ENCODE measurements at places on chromosomes 7 and 10. TPM values are rescaled to one million over a fixed set of nuclear protein-coding genes. Genes with fewer than 3 reads are reported as not detected.

DNA sequence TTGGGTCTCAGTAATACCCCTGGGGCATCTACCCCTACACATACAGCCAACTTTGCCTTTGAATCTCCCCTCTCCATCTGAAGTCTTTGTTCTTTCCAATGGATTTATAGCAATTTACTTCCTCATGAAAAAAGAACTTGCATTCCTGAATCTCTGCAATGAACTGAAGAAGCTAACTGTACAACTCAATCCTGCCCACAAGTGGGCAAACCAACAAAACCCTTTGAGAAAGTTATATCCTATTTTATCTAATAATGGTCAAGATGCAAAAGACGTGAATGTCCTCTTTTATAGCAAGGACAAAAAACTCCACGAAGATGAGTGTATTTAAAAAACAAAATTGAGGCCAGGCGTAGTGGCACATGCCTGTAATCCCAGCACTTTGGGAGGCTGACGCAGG lies 991.3 kb downstream of the LRMDA start:
- DNase-seq = peak; percentile 20

GRCh38 chr10:84397735-84398144 lies 69.4 kb downstream of the CCSER2 start:
- DNase-seq = no peak

EIF5AL1 gene
- 0.63 TPM for total RNA-seq

- DNase-seq = no peak
Observed at GRCh38 chr7:81606078-81606863, 163.6 kb downstream of the HGF start.

DNA sequence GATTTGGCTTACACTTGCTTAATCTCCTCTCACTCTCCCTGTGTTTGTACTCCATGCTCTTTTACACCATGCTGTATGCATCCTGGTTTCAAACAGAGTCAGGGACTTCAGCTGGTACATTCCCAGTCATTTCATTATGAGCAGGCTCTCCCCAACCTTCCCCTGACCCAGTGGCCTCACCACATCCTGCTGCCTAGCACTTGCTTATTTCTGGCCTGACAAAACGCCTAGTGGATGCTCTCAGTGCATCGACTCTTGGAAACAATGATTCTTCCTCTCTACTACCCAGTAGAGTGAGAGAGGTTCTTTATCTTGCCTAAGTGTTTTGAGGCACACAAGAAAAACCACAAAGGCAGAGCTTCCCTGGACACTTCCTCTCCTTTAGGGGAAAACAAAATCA lies 63.4 kb downstream of the CAV1 start:
- DNase-seq = peak; percentile 97

SH2D4B gene
- total RNA-seq = not detected

MEPCE gene
- total RNA-seq = 63.9 TPM

- DNase-seq = no peak
Observed at GRCh38 chr10:46558392-46559185, 2.1 kb upstream of the GPRIN2 start.

SLC13A1 gene
- total RNA-seq = not detected

FOXP2 gene
- 0.71 TPM for total RNA-seq

- no peak for DNase-seq
Observed at GRCh38 chr7:76381814-76382213, 23.0 kb upstream of the YWHAG start.

GRCh38 chr7:48384180-48384752 lies 213.0 kb downstream of the ABCA13 start:
- DNase-seq = peak; percentile 49

DNA sequence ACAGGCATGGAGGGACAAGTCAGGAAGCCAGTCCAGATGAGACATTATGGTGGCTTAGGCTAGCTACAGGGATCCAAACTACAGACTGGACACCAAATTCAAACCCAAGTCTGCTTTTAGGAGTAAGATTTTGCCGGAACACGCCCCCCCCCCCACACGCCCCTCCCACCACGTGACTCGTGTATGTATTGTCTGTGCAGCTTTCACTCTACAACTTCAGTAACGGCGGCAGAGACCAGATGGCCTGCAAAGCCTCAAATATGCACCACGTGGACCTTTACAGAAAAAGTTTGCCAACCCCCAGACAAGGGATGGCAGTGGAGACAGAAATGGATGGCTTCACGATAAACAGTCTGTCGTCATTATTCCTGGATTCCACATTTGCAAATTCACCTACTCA lies 14.5 kb downstream of the HIPK2 start:
- DNase-seq = peak; percentile 62

- no peak for DNase-seq
Observed at GRCh38 chr7:87345962-87346371, 503 bp downstream of the CROT start.

DNA sequence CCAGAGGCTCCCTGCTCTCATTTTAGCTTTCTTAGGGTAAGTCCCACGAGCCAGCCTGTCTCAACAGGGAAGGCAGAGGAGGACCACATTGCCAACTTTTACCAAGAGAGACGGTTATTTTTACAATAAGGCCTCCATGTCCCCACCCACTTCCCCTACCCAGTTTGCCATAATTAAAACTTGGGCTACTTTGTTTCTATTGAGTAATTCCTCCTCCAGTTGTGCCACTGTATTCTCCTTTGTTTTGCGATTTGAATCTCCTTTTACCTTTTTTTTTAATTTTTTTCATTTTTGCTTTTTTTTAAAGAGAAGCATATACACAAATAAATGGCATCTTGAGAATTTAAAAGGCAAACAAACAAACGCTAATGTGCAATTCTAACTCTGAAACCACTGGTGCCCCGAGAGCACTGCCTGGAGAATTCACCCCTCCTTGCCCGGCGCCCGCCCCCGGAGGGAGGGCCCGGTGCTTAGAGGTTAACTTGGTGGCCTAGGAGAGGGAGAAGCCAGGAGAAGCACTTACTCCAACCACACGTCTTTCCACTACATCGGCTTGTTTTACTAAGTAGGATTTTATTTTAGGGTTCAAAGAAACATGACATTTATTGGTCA lies 282.3 kb downstream of the USP6NL start:
- no peak for DNase-seq

GRCh38 chr10:17984056-17984455 lies 32.3 kb downstream of the SLC39A12 start:
- peak; percentile 65 for DNase-seq

DNA sequence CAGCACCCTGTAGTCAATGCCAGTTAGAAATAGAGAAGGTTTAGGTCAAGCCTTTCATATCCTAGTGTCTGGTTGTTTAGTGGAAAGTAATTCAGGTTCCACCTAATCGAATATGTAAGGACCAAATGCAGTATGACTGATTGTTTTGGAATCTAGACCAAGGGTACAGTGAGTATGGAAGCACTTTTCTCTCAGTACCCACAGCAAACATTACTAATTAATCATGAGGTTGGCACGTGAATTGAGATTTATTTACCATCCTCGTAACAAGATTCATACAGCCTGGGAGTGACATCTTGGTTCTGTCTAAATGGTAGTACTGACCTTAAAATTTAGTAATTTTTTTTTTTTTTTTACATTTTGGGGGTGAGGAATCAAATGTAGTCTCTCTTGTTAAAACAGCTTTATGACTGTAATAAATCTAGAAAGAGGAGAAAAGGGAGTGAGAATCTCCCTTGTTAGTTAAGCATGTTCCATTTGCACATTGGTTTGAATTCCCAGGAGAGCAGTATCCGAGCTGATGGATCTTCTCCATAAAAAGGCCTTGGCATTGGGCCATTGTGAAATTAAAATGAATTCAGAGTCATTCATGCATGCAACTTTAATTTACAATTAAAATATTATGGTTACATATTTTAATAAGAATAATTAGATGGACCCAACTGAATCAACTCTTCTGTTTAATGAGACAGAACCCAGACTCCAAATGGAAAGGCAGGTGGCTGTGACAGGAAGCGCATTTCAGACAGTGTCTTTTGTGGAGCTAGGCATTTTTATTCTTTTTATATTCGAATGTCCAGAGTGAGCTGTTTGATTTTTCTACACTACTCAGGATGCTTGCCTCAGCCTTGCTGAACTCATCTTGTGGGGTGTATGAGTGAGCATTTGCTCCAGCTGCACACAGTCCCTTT lies 57.6 kb downstream of the SNX10 start:
- peak; percentile 8 for DNase-seq

PAX4 gene
- not detected for total RNA-seq

DNA sequence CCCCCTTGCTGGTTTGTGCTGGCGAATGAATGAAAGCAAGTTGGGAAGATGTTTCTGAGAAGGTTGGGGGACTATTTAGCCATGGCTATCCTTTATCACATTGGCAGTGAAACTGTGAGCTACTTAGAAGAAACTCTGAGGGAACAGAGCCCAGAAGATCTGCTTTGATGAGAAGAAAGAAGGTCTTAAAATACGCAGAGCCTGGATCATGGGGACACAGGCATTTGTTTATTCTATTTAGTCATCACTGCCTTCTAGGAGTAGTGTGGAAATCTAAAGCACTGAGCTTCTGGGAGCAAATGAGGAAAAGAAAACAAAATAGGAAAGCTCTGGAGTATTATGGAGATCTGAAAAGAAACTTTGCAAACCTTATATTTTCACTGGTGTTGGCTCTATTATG lies 28.5 kb downstream of the CPED1 start:
- DNase-seq = peak; percentile 73

DNA sequence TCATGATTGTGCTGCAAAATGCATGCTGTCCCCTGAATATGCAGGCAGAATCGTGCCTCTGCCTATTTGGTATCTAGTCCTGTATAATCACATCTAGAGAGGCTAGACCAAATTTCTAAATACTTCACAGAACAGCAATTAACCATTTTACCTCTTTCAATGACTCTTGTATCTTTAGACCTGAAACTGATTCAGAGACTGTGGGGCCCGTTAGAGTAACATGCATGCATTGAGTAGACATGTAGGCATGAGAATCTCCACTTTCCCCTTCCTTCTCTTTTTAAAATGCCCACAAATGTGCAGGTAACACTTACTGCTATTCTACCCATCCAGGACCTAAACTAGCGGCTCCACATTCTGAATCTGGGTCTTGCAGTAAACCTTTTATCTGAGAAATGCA lies 8.8 kb downstream of the ZNF92 start:
- no peak for DNase-seq

DNA sequence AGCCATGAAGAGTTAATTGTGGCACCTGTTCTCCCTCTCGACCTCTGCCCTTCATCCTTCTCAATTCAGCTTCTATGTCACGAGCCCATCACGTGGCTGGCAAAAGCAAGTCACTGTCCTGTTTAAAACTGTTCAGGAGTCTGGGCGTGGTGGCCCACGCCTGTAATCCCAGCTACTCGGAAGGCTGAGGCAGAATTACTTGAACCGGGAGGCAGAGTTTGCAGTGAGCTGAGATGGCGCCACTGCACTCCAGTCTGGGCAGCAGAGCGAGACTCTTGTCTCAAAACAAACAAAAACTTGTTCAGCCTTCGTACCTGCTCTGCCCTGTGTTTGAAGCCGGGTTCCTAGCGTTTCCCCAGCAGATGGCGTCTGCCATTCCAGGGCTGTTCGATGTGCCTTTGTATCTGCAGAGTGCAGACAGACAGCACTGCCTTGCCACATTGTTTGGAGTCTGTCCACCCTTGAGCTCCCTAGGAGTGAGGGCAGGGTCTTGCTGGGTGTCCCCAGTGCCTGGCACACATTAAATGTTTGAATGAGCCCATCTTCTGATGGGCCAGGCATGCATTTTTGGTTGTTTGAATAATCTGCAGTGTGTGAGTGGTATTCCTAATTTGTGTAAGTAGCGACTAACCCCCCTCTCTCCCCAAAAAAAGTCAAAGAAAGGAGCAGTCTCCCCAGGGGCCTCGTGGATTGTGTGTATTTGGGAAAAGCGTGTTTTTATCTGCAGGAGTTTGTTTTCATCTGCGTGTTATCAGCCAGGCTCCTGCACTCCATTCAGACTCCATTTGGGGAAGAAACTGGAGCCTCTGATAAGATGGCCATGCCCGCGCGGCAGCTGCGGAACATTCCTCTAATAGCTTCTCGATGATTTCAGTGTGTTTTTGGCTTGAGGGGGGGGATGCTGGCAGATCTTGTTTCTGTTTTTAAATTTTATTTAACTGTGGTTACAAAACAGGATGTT lies 61.2 kb downstream of the DNAJB6 start:
- peak; percentile 94 for DNase-seq

GRCh38 chr7:28685644-28686417 lies 272.3 kb downstream of the TRIL start:
- peak; percentile 99 for DNase-seq

DNA sequence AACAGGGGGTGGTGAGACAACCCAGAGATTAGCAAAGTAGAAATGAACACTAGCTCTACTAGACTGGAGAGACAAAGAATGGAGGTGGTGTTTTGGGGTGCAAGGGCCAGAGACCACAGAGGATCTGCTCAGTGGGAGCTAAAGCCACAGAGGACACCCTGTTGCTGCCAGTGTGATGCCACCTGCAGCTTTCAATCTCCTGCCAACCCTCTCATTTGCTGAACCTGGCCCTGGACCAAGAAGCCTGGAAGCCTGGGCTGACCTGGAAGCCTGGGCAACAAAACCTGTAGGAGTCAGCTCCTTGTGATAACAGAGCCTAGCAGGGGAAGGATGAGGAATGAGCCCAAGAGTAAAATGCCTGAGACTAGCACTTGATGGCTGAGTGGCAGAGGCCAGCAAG lies 81.1 kb upstream of the ADO start:
- peak; percentile 58 for DNase-seq

- DNase-seq = no peak
Observed at GRCh38 chr7:38927751-38928150, 18.8 kb upstream of the VPS41 start.

DNA sequence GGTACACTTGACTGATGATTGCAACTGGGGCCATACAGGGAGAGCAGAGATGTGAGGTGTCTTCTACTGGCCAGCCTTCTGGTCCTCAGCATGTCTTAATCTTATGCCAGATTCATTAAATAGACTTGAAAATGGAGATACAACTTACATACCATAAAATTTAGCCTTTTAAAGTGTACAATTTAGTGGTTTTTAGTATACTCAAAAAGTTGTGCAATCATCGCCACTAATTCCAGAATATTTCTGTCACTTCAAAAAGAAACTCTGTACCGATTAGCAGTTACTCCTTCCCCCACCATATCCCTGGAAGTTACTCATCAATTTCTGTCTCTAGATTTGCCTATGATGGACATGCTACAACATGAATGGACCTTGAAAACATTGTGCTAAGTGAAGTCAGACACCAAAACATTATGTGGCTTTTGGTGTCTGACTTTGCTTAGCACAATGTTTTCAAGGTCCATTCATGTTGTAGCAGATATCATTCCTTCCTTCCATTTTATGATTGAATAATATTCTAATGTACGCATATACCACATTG lies 53.0 kb downstream of the SH2D4B start:
- DNase-seq = no peak

- DNase-seq = peak; percentile 58
Observed at GRCh38 chr10:61970182-61971002, 68.9 kb downstream of the ARID5B start.

Data from LHCN-M2 (cell line).